NCI-H69 (cell line): ENCODE measurements at places on chromosomes 6 and 20.

GRCh38 chr6:156589281-156589680, 187.9 kb upstream of the ARID1B start:
- no peak for DNase-seq

GRCh38 chr6:146917182-146917581, 287.0 kb upstream of the STXBP5 start:
- no peak for DNase-seq

GRCh38 chr20:620246-620645, 10.1 kb upstream of the TCF15 start:
- no peak for DNase-seq

DNA sequence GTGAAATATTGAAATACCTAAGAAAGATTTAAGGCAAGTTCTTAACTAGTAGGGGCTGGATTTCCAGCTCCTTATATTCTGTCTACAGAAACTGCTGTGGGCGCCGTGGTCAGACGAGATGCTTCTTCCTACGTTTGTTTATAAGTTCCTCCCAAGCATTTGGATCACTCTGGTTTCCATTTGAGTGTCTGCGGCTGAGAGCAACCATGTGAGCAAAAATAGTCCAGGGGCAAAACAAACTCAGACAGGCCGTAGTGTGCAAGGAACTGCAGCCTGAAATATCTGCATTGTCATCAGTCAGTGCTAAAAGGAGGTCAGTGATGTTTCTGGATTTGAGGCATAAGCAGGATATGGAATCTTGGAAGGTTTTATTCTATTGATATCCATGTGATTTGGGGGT, 485.9 kb upstream of the JAG1 start:
- no peak for DNase-seq

DNA sequence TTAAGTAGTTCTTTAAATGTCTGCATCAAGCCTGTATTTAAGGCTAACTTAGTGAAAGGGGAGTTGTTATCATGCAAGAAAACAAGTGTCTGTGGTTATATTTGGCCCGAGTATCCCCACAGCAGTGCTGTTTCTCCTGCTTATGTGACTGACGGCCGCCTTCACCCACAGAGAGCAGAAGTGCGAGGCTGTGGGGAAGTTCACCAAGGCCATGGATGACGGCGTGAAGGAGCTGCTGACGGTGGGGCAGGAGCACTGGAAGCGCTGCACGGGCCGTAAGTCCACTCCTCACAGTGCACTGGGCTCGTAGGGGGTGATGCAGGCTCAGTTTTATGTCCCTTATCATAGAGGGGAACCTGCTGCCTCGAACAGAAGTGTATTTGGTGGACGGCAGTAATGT, 53.2 kb upstream of the SYNJ2 start:
- no peak for DNase-seq

GRCh38 chr6:5871296-5871695, 135.4 kb downstream of the NRN1 start:
- DNase-seq, result no peak

DNA sequence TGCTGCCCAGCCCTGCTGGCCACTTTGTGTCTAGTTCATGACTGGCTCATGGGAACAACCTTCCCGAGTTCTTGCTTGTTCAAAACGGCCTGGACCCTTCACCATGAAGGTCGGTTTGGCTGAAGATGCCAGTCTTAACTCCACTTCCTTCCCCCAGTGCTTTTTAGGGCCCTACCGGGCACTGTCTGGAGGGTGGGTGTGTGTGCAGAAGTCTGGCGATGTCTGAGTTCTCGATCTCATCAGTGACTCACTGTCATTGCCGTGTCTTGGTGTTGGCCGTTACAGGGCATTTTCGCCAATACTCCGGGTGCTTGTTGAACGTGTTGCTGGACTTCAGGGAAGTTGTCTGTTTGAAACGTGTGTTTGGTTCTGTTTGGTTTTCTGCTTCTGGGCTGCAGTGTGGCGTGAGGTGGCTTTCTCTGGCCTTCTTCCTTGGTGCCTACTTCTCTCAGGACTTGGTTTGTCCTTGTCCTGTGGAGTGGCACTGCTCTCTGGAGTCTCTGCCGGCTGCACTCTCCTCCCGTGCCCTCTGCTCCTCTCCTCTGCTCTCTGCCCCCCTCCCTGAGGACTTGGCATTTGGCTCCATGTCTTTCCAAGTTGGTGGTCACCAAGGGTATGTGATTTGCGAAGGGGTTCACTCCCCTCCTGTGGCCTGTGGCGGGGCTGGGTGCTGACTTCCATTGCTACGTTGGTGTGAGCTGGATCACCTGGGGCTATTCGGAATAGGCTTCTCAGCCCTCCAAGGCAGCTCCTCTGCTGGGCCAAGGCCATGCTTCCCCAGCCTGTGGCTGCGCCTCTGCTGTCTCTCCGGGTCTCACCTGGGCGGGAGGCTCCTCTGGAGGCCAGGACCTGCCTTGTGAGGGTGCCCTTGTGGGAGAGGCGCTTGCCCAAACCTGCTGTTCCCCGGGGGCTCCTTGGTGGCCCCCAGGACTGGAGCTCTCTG, 38.2 kb downstream of the PYGB start:
- no peak for DNase-seq

DNA sequence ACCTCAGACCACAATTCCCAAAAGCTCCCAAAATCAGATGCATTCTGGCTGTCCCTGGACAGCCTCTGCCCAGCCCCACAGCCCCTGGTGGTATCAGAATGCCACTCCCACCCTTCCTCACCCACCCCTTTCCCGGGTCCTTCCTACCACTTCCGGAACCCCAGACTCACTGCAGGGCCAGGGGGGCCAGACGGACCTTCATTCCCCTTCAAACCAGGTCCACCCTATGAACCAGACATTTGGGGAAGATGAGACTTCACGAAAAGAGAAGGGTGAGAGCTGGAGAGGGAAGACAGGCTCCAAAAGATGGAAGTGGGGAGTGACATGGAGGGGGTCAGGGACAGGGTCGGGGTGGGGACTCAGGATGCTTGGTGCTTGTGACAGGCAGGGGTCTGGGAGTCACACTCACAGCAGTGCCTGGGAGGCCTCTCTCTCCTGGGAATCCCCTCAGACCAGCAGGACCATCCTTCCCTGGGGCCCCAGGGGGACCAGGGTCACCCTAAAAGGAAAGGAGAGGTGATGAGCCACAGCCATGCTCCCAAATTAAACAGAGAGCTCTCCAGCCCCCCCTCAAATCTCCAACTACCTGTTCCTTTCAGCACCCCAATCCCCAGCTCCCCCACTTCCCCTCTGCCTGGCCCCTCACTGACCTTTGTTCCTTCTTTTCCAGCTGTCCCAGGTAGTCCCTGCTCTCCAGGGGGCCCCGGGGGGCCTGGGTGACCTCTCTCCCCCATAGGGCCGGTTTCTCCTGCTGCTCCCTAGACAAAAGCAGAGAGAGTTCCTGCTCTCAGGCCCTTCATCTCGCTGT, 20.2 kb downstream of the COL11A2 start:
- no peak for DNase-seq

GRCh38 chr20:36162272-36162966, 7.9 kb downstream of the EPB41L1 start:
- peak; percentile 79 for DNase-seq

GRCh38 chr6:29679962-29680361, 990 bp downstream of the ZFP57 start:
- DNase-seq, result no peak

DNA sequence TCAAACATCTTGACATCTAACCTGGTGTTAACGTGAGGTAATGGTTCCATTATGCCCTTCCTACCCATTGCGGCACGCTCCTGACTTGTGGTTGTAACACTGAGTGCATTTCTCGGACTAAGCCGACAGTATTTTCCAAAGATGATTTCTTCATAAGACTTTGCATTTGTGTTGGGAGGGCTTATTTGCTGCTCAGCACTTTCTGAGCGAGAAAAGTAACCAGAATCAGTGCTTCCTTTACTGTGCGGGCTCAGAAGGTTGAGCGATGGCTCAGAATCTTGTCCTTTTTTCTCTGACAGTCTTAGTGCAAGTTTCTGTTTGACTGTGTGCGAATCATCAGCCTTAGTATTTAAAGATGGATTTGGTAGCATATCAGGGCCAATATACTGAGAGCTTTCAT, 171.7 kb downstream of the HIVEP2 start:
- no peak for DNase-seq
